ENCODE measurements at places on chromosomes 2 and 18.

GRCh38 chr2:242056026-242056425 lies 186.5 kb downstream of the RTP5 start:
- no peak for DNase-seq

- DNase-seq: peak; percentile 35
These were observed 110.8 kb downstream of the FMNL2 start for GRCh38 chr2:152445791-152446201.

GRCh38 chr2:86807468-86808275 lies 17.0 kb upstream of the CD8A start:
- DNase-seq: peak; percentile 50

GRCh38 chr2:237923481-237924163 lies 43.2 kb upstream of the UBE2F start:
- DNase-seq: no peak

DNA sequence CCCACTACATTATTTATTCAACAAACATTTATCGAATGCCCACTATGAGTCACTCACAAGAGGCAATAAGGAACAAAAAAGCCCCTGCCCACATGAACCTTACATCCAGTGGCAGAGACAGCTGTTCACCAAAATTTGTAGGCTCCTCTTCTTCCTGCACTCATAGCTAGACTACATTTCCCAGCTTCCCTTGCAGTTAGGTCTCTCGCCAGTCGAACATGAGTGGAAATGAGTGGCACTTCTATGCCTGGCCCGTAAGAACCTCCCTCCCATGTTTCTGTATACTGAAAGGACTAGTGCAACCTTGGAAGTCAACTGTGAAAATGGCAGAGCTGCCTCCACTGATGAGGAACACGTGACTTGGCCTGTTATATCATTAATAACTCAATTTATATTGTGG lies 19.4 kb upstream of the NCOA1 start:
- no peak for DNase-seq

DNA sequence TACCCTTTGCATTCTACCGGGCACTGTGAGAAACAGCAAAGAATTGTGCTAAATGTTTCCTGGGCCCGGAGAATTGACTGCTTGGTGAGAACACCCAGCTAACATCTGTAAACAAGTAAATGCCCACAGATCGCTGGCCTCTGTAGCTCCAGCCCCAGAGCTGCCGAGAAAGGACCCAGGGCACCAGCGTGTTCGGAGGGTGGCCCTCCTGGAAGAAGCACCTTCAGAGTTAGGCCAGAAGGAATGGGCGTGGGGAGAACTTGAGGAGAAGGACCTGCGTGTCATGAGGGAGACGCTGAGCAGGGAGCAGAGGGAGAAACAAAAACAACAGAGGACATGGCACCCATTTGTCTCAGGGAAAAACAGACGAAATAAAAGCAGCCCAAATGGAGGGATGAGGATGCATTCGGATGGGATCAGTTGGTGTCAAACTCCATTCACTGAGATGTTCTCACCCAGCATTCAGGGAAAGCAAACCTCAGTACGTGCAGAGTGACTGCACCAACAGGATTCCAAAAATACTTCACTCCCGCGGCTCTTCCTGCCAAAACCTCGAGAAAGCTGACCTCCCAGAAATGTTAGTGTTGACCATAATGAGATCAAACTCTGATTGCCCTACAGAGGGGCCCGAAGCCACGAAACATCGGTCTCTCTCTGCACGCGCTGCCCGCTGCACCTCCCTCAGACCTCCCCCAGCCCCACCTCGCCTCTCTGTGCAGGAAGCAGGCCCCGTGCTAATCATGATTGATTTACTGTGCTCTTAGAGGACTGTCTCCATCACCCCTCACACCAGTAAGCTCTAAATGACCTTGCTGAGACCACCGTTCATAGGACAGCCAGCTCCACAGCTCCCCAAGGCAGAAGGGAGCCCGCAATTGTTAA lies 376.3 kb upstream of the SALL3 start:
- DNase-seq: no peak
